ENCODE measurements at places on chromosomes 1 and 21. TPM values are rescaled to one million over a fixed set of nuclear protein-coding genes. Genes with fewer than 3 reads are reported as not detected.

GRCh38 chr1:94793296-94793656, 26.9 kb upstream of the SLC44A3 start:
- H3K27me3 ChIP-seq = no peaks in the 10 kb centered on the region
- DNase-seq = no peak
- peak overlapping the region; percentile 75 for H3K27ac ChIP-seq
- no peaks in the 10 kb centered on the region for H3K36me3 ChIP-seq

Gene WNT3A
- not detected for total RNA-seq

- H3K4me1 ChIP-seq = no peaks in the 10 kb centered on the region
- no peaks in the 10 kb centered on the region for H3K36me3 ChIP-seq
- H3K4me3 ChIP-seq = no peak overlapping the region
- no peak overlapping the region for H3K27ac ChIP-seq
- DNase-seq = no peak
- no peaks in the 10 kb centered on the region for H3K27me3 ChIP-seq
Measured at GRCh38 chr1:18775341-18775740, 84.1 kb downstream of the TAS1R2 start.

Gene CCDC17
- 5.3 TPM for total RNA-seq

GRCh38 chr1:237270353-237270752, 228.4 kb downstream of the RYR2 start:
- no peaks in the 10 kb centered on the region for H3K36me3 ChIP-seq
- no peaks in the 10 kb centered on the region for H3K27me3 ChIP-seq
- H3K4me3 ChIP-seq = no peak overlapping the region

GRCh38 chr1:159962176-159962575, 8.1 kb upstream of the SLAMF9 start:
- H3K4me1 ChIP-seq = no peaks in the 10 kb centered on the region
- no peaks in the 10 kb centered on the region for H3K27me3 ChIP-seq
- H3K4me3 ChIP-seq = no peak overlapping the region
- no peak for DNase-seq
- H3K36me3 ChIP-seq = no peaks in the 10 kb centered on the region
- no peak overlapping the region for H3K27ac ChIP-seq

Gene CFHR3
- total RNA-seq = not detected

DNA sequence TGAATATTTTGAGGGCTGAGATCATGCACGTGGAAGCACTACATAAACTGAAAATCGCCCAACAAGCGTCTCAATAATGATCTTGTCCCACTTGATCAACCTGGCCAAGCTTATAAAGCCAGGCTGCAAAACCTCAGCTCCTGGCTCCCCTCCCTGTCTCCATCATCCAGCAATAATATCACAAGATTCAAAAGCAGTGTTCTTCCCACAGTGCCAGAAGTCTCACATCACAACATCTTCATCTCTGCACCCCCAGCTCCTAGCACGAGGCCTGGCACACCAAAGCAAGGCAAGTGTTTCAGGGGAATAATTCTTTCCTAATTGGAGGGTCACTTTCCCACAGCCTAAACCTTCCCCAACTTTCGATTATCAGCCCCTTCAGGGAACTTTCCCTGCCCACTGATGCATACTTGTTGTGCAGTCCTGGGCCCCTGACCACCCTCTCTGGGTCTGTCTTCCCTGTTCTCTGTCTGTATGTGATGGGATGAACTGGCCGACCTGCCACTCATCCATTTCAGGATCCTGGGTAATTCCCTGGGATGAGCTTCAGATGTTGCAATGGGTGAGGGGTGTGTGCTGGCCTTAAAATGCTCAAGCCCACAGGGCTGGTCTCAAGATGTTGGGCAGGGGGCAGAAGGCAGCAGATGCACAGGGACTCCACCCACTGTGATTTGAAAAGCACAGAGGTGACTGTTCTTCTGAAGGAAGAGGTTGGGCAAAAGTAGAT, 129.0 kb downstream of the DMRTB1 start:
- H3K36me3 ChIP-seq = no peaks in the 10 kb centered on the region
- DNase-seq = no peak
- H3K27me3 ChIP-seq = no peaks in the 10 kb centered on the region
- no peak overlapping the region for H3K4me3 ChIP-seq
- peaks cover 6% of the 10 kb centered on the region for H3K4me1 ChIP-seq

Gene ADPRS
- total RNA-seq = 31.8 TPM

Gene RHEX
- total RNA-seq = 1.4 TPM

GRCh38 chr1:221637641-221638041, 104.2 kb downstream of the DUSP10 start:
- DNase-seq = peak; percentile 6
- H3K4me3 ChIP-seq = no peak overlapping the region
- no peaks in the 10 kb centered on the region for H3K27me3 ChIP-seq
- H3K27ac ChIP-seq = no peak overlapping the region
- H3K36me3 ChIP-seq = no peaks in the 10 kb centered on the region

DNA sequence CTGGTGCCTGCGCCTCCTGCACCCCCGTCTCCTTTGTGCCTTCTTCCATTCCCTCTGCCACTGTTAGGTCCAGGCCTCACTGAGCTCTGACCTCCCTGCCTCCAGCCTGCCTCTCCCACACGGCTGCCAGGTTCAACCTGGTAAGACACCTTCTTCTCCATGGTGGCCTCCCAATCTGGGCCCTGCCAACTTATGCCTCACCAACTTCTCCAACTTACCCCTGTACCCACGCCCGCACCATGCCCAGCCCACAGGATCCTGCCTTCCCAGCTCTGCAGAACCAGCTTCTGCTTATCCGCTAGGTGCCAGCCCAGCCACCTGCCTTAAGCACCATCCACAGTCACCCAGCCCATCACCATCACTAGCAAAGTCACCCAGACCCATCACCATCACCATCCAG, 37.2 kb downstream of the PDE9A start:
- no peak overlapping the region for H3K4me3 ChIP-seq
- H3K27me3 ChIP-seq = no peaks in the 10 kb centered on the region
- no peak for DNase-seq
- no peaks in the 10 kb centered on the region for H3K4me1 ChIP-seq
- no peak overlapping the region for H3K27ac ChIP-seq
- no peaks in the 10 kb centered on the region for H3K36me3 ChIP-seq

DNA sequence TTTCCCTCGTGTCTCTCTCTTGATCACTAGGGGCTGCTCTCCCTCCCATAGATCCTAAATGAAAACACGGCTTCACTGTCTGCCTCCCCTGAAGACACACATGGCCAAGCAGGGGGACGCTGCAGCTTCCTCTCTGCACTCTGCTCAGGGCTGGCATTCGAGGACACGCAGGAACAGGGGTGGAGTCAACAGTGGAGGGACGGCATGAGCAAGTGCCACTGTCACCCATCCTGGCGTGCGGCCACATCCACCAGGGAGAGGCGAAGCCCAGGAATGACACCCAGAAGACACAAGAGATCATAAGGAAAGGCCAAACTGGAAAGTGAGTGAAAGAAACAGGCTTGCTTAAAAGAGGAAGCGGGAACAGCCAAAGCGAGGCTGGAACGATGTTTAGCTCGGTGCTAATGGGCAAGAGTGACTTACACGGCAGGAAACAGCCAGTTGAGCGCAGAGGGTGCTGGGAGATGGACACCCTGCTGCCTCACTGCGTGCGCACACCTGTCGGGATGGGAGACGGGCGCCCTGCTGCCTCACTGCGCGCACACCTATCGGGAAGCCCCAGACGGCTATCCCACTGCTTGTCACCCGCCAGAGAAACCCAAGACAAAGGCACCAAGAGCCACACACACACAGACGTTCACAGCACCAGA, 13.6 kb upstream of the C1QTNF12 start:
- no peaks in the 10 kb centered on the region for H3K27me3 ChIP-seq
- no peak overlapping the region for H3K4me3 ChIP-seq
- no peak for DNase-seq
- peaks cover 34% of the 10 kb centered on the region for H3K36me3 ChIP-seq
- H3K27ac ChIP-seq = no peak overlapping the region

Gene IL22RA1
- not detected for total RNA-seq

- no peaks in the 10 kb centered on the region for H3K36me3 ChIP-seq
- H3K27me3 ChIP-seq = no peaks in the 10 kb centered on the region
- H3K4me3 ChIP-seq = no peak overlapping the region
- no peak for DNase-seq
- no peaks in the 10 kb centered on the region for H3K4me1 ChIP-seq
- no peak overlapping the region for H3K27ac ChIP-seq
Measured at GRCh38 chr1:88528792-88529191, 155.3 kb upstream of the PKN2 start.

- H3K27ac ChIP-seq = no peak overlapping the region
- H3K27me3 ChIP-seq = no peaks in the 10 kb centered on the region
- no peaks in the 10 kb centered on the region for H3K36me3 ChIP-seq
- no peak overlapping the region for H3K4me3 ChIP-seq
- H3K4me1 ChIP-seq = no peaks in the 10 kb centered on the region
Measured at GRCh38 chr1:14667651-14667984, 69.1 kb downstream of the KAZN start.

Gene PROK1
- not detected for total RNA-seq

Gene AVPR1B
- total RNA-seq = 0.11 TPM

Gene CYYR1
- total RNA-seq = 18.7 TPM

GRCh38 chr1:18989176-18989799, 32.8 kb upstream of the IFFO2 start:
- DNase-seq = no peak
- H3K27me3 ChIP-seq = no peaks in the 10 kb centered on the region
- no peak overlapping the region for H3K27ac ChIP-seq
- no peaks in the 10 kb centered on the region for H3K36me3 ChIP-seq

DNA sequence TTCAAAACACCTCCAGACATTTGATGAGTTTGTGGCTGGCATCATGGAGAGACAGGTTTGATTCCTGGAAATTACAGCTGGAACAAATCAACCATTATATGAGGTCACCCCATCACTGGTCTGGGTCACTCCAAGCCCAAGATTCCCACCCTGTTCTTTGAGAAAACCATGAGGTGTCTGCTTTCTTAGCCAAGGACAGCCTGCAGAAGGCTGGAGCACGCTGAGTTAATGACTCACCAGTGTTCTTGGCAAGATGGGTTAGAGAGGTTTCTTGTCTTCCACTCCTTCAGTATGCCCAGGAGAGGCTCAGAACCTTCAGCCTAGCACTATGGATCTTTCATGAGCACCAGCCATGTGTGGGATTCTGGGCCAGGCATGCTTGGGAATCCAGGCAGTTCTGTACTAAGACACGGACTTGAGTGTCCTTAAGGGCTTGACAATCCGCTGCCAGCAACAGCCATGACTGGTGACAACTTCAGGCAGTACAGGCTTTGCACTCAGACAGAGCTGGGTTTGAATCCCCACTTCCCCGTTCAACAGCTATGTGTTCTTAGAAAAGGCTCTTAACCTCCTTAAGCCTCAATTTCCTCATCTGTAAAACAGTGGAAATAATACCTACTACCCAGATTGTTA, 43.9 kb downstream of the GRHL3 start:
- H3K27me3 ChIP-seq = no peaks in the 10 kb centered on the region
- H3K4me3 ChIP-seq = no peak overlapping the region
- no peak overlapping the region for H3K27ac ChIP-seq

GRCh38 chr1:200969726-200970561, 53.6 kb downstream of the KIF21B start:
- no peak for DNase-seq
- H3K4me3 ChIP-seq = no peak overlapping the region
- no peaks in the 10 kb centered on the region for H3K4me1 ChIP-seq

DNA sequence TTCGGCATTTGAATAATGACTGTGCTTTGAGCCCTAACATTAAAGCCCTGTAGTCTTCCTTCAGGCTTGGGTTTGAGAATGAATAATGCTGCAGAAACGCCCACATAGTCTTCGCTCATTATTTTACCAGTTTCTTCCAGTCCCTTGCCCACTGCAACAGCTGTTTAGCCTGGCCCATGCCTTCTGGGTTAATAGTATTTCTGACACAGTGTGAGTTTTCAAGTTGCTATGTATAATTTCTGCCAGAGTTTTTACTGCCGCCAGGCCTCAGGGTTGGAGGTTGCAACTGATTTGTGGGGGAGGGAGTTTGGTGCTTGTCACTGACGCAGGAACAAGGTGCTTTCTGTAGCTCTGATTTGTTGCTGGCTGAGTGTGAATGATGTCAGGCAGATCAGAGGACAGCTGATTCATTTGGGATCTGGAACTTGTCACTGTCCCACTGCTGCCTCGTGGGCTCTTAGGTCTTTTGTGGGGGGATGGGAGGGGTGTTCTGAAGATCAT, 109.8 kb downstream of the MAST2 start:
- no peak for DNase-seq
- H3K27me3 ChIP-seq = no peaks in the 10 kb centered on the region
- H3K27ac ChIP-seq = no peak overlapping the region
- H3K4me3 ChIP-seq = no peak overlapping the region
- H3K36me3 ChIP-seq = no peaks in the 10 kb centered on the region
- H3K4me1 ChIP-seq = no peaks in the 10 kb centered on the region

Gene HES3
- not detected for total RNA-seq

GRCh38 chr1:153395136-153395685, 4.3 kb upstream of the S100A8 start:
- H3K27ac ChIP-seq = no peak overlapping the region
- no peak for DNase-seq
- no peaks in the 10 kb centered on the region for H3K36me3 ChIP-seq
- no peaks in the 10 kb centered on the region for H3K4me1 ChIP-seq
- H3K27me3 ChIP-seq = no peaks in the 10 kb centered on the region

DNA sequence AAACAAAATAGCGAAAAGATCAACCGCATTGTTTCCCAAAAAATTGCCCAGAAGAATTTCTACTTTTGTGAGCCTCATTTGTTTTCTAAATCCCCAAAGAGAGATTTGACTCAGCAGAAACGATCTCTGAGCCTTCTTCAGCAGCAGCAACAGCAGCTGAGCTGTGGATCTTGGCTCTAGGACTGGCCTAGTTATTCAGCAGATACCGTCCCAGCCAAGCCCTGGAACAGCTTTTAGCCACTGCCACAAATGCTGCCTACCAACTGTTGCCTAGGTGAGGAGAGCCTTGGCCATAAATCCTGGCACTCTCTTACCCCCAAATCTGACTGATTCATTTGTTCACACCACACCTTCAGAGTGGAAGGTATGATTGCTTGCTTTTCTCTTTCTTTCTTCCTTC, 320.1 kb downstream of the TGFB2 start:
- H3K36me3 ChIP-seq = no peaks in the 10 kb centered on the region
- H3K27me3 ChIP-seq = no peaks in the 10 kb centered on the region
- no peak overlapping the region for H3K27ac ChIP-seq
- no peaks in the 10 kb centered on the region for H3K4me1 ChIP-seq
- DNase-seq = peak; percentile 16

- no peaks in the 10 kb centered on the region for H3K27me3 ChIP-seq
- peaks cover 61% of the 10 kb centered on the region for H3K4me1 ChIP-seq
- H3K27ac ChIP-seq = no peak overlapping the region
Measured at GRCh38 chr1:229066591-229066990, 204.3 kb upstream of the RAB4A start.

DNA sequence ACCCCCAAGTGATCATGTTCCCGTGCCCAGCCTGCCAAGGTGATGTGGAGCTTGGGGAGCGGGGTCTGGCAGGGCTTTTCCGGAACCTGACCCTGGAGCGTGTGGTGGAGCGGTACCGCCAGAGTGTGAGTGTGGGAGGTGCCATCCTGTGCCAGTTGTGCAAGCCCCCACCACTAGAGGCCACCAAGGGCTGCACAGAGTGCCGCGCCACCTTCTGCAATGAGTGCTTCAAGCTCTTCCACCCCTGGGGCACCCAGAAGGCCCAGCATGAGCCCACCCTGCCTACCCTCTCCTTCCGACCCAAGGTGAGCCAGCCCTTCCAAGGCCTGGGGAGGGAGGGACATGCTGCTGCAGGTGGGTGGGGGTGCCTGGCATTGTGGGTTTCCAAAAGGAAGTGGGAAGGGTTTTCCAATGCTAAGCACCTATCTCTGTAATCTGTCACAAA, 2.3 kb downstream of the TRIM46 start:
- H3K4me1 ChIP-seq = peaks cover 12% of the 10 kb centered on the region
- no peaks in the 10 kb centered on the region for H3K36me3 ChIP-seq
- H3K4me3 ChIP-seq = no peak overlapping the region
- no peak for DNase-seq
- peaks cover 7% of the 10 kb centered on the region for H3K27me3 ChIP-seq
- no peak overlapping the region for H3K27ac ChIP-seq
